ENCODE measurements at places on chromosomes 6 and 20.
A peak's percentile ranks its signal among the peaks of the same experiment; 100 is the strongest.

DNA sequence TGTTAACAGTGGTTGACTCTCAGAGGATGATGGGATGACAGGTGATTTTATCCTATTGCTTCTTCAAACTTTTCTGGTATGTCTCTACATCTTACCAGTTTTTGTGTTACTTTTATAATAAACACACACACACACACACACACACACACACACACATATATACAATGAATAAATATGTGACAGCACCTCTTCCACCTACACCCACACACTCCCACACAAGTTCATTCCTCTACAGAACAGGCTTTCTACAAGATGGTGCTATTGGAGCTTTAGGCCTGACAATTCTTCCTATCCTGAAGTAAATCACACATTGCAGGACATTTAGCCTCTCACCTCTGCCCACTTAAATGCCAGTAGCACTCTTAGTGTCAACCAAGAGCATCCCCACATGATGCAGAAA is 46.7 kb upstream of the STK35 start:
- no peak for DNase-seq

GRCh38 chr20:8225658-8226057 is 93.6 kb downstream of the PLCB1 start:
- no peak for DNase-seq

GRCh38 chr6:112286010-112286409 is 31.6 kb upstream of the LAMA4 start:
- DNase-seq, result peak; percentile 12

DNA sequence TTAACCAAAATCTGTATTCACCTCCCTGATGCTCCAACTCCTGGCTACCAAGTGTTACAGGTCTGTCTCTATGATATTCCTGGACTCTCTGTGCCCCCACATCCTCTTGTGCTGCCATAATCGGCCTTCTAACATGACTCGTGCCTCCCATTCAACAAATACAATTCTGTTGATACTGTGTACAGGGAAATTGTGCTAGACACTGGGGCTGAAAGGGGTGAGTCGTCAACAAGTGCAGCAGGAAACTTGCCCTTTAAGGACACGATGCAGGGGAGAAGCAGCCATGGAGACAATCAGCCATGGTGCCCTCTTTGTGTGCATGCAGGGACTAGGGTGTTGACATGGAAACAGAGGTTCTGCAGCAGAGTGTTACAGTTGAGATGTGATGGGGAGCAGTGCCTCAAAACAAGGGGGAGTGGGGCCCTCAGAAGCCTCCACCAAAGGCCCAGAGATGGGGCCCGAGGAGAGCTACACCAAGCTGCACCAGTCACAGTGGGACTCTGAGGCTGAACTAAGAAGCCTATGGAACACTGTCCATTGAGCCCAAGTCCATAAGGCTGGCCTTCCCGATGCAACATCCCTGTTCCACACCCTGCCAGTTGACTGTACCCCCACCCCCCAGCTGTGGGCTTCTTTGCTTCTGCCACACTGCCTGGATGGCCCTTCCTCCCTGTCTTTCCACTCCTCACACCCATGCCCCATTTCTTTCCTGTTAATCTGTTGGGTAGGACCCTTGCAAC is 3.1 kb downstream of the PCED1A start:
- no peak for DNase-seq

GRCh38 chr6:89932245-89932802 is 38.1 kb downstream of the GJA10 start:
- DNase-seq, result no peak

DNA sequence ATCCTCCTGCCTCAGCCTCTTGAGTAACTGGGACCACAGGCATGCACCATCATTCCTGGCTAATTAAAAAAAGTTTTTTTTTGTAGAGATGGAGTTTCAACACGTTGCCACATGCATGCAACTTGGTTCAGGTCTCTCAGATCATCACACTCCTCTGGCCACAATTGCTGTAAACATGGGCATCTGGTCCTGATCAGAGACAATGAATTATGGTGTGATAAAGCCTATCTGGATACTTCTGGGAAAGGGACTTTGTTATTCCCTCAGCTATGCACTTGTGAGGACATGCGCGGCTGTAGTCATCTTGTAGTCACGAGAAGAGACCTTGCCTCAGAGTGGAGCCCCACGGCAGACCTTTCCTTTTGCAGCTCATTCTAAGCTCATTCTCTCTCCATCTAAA is 210.9 kb upstream of the ZFP64 start:
- DNase-seq, result no peak

- no peak for DNase-seq
Measured at GRCh38 chr20:19371112-19371511, 158.7 kb downstream of the SLC24A3 start.

DNA sequence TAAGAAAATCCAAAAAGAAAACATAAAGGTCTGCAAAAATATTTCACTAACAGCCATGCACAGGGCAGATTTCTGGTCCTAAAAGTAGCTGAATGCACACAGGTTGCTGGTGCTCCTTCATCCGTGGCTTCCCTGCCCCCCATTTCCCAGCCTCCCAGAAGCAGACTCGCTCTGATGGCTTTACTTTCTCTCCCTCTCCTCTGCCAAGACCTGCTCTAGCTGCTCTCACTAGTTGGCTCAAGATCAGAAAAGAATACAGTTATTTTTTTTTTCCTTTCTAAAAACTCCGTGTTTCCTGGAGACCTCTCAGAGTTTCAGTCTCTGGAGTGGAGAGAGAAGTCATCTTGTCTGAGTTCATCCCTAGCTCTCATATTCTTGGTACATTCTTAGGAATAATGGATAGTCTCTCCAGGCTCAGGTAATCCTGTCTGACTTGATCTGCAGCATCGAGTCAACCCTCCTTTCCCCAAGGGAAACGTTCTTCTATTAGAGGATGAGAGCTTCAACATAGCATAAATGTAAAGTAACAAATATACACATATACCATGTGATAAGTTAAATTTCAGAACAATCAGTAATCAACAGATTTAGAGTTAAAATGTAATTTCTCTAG is 214.2 kb downstream of the TBC1D7 start:
- no peak for DNase-seq

GRCh38 chr6:128368213-128368944 is 152.0 kb downstream of the PTPRK start:
- no peak for DNase-seq

DNA sequence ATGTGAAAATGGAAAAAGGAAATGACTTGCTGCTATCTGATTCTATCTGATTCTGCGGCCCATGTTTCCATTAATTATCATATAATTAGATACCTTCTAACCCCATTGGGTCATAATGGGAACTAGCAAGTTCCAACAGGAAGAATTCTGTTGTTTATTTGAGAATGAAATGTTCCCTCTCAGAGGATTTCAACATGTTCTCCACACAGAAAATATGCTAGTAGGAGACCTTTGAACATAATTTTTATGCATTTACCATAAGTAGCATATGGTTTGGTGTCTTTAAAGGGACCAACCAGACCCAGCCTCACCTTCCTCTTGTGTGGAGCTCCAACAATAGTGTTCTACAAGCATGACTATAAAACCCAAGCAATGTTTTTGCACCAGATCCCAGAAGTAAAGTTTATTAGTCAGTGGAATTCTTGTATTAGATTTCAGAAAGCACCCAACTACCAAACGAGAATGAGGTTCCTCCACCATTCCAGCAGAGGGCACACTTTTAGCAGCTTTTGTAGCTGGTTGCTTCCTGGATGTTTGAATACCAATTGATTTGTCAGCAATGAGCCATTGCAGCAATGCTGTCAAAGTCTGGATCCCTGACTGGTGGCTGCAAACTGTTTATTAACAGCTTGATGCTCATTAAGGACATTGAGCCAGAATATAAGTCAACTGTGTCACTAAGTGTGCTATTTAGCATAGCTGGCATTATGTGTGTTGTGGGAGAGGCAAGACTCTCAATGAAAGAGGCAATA is 143.6 kb upstream of the GJE1 start:
- no peak for DNase-seq
